ENCODE measurements at places on chromosomes 4 and X.

- no peak overlapping the region for H3K4me3 ChIP-seq
- H3K4me1 ChIP-seq = no peaks in the 10 kb centered on the region
- DNase-seq = no peak
- H3K27me3 ChIP-seq = no peaks in the 10 kb centered on the region
- H3K36me3 ChIP-seq = no peaks in the 10 kb centered on the region
Measured at GRCh38 chrX:120791013-120791643, 84.5 kb downstream of the CT47B1 start.

DNA sequence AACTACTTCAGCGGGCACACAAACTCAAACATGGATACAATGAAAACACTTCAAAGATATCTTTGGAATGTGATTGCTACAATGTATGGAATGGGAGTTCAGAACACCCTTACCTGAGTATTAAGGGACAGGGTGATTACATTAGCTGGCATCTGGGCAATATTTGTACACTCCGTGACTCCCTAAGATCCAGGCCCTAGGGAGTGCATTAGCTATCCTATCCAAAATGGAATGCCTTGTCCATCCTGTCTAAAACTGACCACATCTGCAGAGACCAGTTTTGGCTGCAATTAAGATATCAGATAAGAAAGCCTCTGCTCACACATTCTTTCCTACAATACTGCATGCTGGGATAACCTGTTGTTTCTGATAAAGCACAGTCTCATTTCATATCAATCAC, 176.6 kb upstream of the EMCN start:
- no peaks in the 10 kb centered on the region for H3K27me3 ChIP-seq
- no peak for DNase-seq
- H3K27ac ChIP-seq = no peak overlapping the region
- no peak overlapping the region for H3K4me3 ChIP-seq

GRCh38 chr4:124053872-124054538, 657.4 kb downstream of the SPRY1 start:
- DNase-seq = no peak
- H3K36me3 ChIP-seq = no peaks in the 10 kb centered on the region
- H3K27me3 ChIP-seq = no peaks in the 10 kb centered on the region

- no peaks in the 10 kb centered on the region for H3K27me3 ChIP-seq
- no peaks in the 10 kb centered on the region for H3K4me1 ChIP-seq
- H3K27ac ChIP-seq = no peak overlapping the region
- no peak for DNase-seq
Measured at GRCh38 chr4:95513022-95513421, 35.8 kb downstream of the UNC5C start.

DNA sequence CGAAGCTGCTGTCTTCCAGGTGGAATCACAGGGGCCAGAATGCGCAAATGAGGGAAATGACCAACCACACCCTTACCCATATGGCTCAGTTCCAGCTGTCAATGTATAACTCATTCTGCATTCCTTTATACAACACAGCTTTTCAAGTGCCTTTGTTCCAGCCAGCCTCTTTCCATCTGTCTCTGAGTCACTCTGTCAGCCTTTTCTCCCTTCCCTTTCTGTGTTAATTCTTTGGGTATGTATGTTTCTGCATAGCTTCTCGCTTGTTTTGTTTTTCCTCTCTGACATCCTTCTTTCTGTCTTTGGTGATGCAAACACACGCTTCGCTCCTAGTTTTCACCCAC, 54.5 kb downstream of the RS1 start:
- H3K27ac ChIP-seq = no peak overlapping the region
- DNase-seq = no peak
- no peaks in the 10 kb centered on the region for H3K27me3 ChIP-seq
- H3K4me1 ChIP-seq = no peaks in the 10 kb centered on the region
- no peaks in the 10 kb centered on the region for H3K36me3 ChIP-seq
- no peak overlapping the region for H3K4me3 ChIP-seq

DNA sequence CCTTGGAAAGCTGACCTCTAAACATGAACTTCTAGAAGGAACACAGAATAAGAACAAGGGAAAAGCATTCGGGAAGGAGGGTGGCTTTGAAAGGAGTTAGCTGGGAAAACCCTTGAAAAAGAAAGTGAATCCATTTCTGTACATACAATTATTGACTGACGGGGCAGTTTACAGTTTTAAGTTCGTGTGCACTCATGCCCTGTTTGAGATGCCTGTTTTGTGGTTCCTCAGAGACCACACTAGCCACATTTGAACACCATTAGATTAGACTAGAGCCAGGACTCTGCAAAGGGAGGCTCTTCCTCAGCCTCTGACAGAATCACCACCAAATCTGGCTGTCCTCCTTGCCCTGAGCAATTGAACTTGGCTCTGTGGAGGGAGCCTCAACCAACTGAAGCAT, 158.3 kb downstream of the PALLD start:
- DNase-seq = no peak
- H3K36me3 ChIP-seq = no peaks in the 10 kb centered on the region
- no peak overlapping the region for H3K27ac ChIP-seq
- H3K4me1 ChIP-seq = no peaks in the 10 kb centered on the region
- H3K27me3 ChIP-seq = no peaks in the 10 kb centered on the region
- H3K4me3 ChIP-seq = no peak overlapping the region

DNA sequence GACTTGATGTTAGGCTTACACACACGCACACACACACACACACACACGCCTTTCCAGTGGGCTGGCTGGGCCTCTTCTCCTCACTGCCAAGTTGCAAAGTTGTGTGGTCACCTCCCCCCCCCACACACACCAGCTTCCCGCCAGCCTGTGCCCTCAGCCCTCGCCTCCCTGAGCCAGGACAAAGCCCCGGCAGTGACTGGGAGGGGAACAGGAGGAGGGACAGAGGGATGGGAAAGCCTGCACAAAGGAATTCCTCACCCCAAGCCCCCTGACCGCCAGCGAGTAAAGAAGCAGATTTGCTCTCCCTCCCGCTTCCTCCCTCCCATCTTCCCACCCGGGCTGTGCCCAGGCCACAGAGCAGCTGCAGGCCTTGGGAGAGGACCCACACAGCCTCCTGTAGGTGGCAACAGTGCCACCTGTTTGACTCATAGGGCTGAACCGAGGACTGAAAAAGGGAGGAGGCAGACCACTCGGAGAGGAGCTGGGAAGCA, at the start of gene GDPD2:
TSS of gene GDPD2 (plus strand) at position 464 of the 491 bp plus-strand sequence. CDS start 1,671 bp downstream, outside the sequence.
- peak; percentile 42 for DNase-seq
- H3K27ac ChIP-seq = no peak within 1 kb of the TSS
- no peaks in the 10 kb centered on the region for H3K36me3 ChIP-seq
- H3K27me3 ChIP-seq = no peaks in the 10 kb centered on the region

DNA sequence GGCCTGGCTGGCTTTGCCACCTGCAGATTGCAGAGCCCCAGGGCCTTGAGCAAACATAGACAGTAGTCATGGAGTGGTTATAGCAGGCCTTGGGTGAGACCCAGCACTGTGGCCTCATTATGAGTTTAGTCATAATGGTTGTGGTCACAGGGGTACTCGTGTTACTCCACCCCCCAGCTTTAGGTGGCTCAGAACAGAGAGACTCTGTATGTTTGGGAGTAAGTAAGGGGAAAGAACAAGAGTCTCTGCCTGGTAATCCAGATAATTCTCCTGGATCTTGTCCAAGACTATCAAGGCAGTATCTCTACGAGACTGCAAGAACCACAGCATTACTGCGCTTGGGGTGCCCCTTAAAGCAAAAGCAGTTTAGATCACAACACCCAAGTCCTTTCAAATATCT, 62.3 kb upstream of the SCRG1 start:
- no peaks in the 10 kb centered on the region for H3K27me3 ChIP-seq
- no peak overlapping the region for H3K27ac ChIP-seq
- no peak for DNase-seq
- no peaks in the 10 kb centered on the region for H3K36me3 ChIP-seq
- no peaks in the 10 kb centered on the region for H3K4me1 ChIP-seq

DNA sequence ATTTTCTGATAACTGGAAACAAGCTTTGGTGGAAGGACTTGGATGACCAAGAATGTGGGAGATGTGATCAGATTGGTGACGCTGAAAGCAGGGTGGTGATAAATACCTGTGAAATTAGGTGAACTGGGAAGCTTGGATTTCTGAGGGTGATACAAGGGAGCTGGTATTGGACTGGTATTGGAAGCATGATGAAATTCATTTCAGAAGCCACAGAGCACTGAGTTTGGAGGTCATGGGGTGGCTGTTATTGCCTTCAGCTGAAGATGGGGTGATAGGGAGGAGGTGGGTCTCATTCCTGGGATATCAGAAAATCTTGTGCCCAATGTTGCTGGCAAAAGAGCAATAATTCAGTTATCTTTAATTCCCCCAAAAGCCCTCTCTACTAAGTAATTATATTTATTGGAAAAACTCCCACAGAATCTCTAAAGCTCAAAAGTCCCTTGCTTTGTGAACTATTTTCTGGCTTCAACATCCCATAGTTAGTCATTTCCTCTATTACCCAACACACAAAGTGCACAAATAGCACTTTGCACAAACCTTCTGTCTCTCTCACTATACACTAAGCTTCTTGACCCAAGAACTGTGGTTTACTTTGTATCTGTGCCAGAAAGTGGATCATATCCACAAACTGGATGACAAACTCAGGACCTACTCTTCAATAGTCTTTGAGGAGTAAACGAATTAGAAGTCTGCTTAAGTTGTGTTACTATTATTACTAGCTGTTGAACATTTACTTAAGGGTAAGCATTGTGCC, 23.1 kb upstream of the CAMK2D start:
- no peaks in the 10 kb centered on the region for H3K36me3 ChIP-seq
- no peak overlapping the region for H3K27ac ChIP-seq
- no peak overlapping the region for H3K4me3 ChIP-seq
- peaks cover 6% of the 10 kb centered on the region for H3K4me1 ChIP-seq

GRCh38 chr4:2059046-2059725, at the start of gene NAT8L:
TSS of gene NAT8L (plus strand) at chr4:2059327. CDS start at chr4:2059512, 185 bp downstream.
- no peaks in the 10 kb centered on the region for H3K36me3 ChIP-seq
- H3K27ac ChIP-seq = no peak within 1 kb of the TSS
- no peaks in the 10 kb centered on the region for H3K27me3 ChIP-seq
- no peaks in the 10 kb centered on the region for H3K4me1 ChIP-seq

- no peak for DNase-seq
- no peak overlapping the region for H3K27ac ChIP-seq
- H3K4me1 ChIP-seq = no peaks in the 10 kb centered on the region
- no peak overlapping the region for H3K4me3 ChIP-seq
- H3K36me3 ChIP-seq = no peaks in the 10 kb centered on the region
Measured at GRCh38 chr4:8340781-8341241, 71.3 kb downstream of the HTRA3 start.

- H3K36me3 ChIP-seq = no peaks in the 10 kb centered on the region
- DNase-seq = no peak
- H3K27ac ChIP-seq = no peak overlapping the region
- no peaks in the 10 kb centered on the region for H3K4me1 ChIP-seq
- H3K27me3 ChIP-seq = no peaks in the 10 kb centered on the region
- H3K4me3 ChIP-seq = no peak overlapping the region
Measured at GRCh38 chr4:76256968-76257367, 5.4 kb downstream of the FAM47E start.

DNA sequence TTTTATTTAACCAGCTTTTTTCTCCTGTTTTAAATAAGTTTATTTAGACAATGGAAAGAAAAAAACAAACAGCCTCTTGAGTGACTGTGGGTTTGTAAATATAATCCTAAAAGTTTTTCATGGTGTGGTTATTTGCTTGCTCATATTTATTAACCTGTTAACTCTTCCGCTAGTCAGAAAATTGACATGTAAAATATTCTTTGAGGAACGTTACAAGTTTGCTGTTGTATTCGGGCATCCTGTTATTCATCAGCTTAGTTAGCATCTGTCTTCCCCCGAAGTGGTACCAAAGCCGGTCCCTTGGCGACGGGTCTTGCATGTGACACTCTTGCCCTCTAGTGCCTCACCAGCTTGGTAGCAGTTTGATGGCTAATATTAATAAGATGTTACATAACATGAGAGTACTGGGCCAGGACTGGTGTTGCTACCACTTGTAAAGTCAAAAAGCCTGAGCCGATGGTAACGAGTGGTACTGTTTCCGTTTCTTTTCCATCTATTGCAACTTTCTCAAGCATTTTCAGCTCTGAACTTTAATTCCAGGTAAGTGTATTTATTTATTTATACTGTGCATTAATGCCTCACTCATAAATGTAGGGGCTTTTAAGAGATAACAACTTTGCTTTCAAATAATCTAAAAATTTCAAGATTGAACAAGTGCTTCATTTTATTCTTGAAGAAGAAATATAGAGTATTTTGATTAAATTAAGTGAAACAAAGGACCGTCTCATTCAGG, at the start of gene NDST3:
TSS of gene NDST3 (plus strand) at position 434 of the 733 bp plus-strand sequence. CDS start 19,425 bp downstream, outside the sequence.
- no peak within 1 kb of the TSS for H3K27ac ChIP-seq
- H3K4me1 ChIP-seq = no peaks in the 10 kb centered on the region
- H3K4me3 ChIP-seq = no peak within 1 kb of the TSS
- H3K36me3 ChIP-seq = no peaks in the 10 kb centered on the region

DNA sequence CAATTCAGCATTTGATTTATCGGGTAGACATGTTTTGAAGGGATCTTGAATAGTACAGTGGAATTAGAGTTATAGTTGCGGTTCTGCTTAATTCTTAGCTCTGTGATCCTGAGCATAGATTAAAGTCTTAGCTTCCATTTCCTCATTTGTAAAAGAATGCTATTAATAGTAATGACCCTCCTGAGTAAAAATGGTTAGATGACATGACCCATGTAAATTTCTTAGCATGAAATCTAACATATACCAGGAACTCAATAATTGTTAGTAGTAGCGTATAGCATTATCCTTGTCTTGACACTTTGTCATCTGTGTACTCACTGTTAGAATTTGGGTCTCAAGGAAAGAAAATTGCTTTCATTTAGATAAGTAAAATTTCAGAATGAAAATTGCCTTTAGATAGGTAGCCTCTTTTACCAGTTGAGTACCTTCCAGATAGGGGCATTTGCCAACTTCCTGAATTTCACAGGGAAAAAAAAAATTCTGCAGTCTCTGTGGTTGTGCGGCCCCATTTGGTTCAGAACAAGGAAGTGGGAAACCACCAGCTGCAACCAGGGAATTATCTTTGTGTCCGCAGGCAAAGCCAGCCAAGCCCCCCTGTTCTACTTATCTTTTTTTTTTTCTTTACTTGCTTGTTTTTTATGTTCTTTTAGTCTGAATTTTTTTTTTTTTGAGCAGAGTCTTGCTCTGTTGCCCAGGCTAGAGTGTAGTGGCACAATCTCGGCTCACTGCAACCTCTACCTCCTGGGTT, 86.9 kb downstream of the TMEM164 start:
- no peak overlapping the region for H3K4me3 ChIP-seq
- peak; percentile 70 for DNase-seq
- no peaks in the 10 kb centered on the region for H3K36me3 ChIP-seq
- H3K4me1 ChIP-seq = peaks cover 28% of the 10 kb centered on the region
- H3K27ac ChIP-seq = peak overlapping the region; percentile 45
- H3K27me3 ChIP-seq = no peaks in the 10 kb centered on the region

DNA sequence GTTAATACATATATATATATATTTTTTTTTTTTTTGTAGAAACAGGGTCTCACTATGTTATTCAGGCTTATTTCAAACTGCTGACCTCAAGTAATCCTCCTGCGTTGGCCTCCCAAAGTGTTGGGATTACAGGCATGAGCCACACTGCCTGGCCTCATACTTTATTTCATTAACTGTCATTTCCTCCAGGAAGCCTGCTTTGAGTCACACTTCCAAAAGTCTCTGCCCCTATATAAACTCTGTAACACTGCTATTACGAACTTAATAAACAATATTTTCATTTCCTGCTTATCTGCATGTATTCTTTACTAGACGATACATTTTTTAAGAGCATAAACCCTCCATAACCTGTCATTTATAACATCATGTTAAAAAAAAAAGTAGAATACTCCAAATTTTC, 167.2 kb downstream of the WDFY3 start:
- no peaks in the 10 kb centered on the region for H3K4me1 ChIP-seq
- H3K27me3 ChIP-seq = no peaks in the 10 kb centered on the region

Measured in Karpas-422 (cell line).